ENCODE measurements at places on chromosomes 1 and 21.

DNA sequence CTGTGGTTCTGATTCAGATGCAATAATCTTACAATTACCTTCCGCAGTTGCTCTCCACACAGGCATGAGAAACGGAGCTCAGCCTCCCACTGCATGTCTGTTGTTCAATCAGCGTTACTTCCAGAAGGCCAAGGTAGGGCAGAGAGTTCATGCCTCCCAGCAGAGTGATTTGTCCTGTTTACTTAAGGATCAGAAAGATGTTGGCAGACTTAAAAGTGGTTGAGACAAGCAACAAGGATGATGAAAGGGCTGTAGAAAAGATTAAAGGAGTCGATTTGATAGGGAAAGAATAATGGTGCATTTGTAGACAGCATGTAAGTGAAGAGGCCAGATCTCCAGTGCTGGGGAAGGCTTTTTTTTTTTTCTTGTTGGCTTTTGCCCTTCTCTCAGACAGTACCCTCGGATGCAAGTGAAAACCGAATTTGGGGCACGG, 26.6 kb downstream of the ARMH1 start:
- DNase-seq: no peak

- DNase-seq: no peak
Observed at GRCh38 chr1:190908691-190909090, 431.0 kb upstream of the BRINP3 start.

GRCh38 chr1:68016381-68016780, 34.0 kb downstream of the DIRAS3 start:
- DNase-seq: no peak

DNA sequence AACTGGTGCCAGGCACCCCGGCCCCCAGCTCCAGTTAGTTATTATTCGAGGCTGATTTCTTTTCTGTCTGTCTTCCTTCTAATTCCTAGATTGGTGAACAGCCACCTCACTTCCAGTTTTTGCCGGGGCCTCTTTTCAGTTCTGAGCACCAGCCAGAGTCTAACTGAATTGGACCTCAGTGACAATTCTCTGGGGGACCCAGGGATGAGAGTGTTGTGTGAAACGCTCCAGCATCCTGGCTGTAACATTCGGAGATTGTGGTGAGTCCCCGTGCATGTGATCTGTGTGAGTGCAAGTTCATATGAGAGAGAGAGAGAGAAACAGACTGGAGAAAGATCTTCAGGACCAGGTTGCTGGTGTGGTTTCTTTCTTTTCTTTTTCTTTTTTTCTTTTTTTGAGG, 13.5 kb downstream of the NLRP3 start:
- DNase-seq: no peak

GRCh38 chr1:63320022-63320721, 2.2 kb upstream of the FOXD3 start:
- DNase-seq: no peak

- DNase-seq: peak; percentile 19
Observed at GRCh38 chr21:34722684-34723300, 54.0 kb downstream of the CLIC6 start.

GRCh38 chr1:225965231-225965630, 24.2 kb upstream of the LEFTY2 start:
- no peak for DNase-seq

- peak; percentile 25 for DNase-seq
Observed at GRCh38 chr1:112957133-112957812, 1.3 kb upstream of the SLC16A1 start.

GRCh38 chr1:31694069-31694963, 9.5 kb downstream of the COL16A1 start:
- DNase-seq: no peak

GRCh38 chr1:232998138-232998537, 47.7 kb downstream of the NTPCR start:
- DNase-seq: no peak

- DNase-seq: no peak
Observed at GRCh38 chr1:53130598-53130877, 11.9 kb downstream of the SLC1A7 start.

GRCh38 chr21:42724226-42724920, 71.0 kb downstream of the PDE9A start:
- no peak for DNase-seq

DNA sequence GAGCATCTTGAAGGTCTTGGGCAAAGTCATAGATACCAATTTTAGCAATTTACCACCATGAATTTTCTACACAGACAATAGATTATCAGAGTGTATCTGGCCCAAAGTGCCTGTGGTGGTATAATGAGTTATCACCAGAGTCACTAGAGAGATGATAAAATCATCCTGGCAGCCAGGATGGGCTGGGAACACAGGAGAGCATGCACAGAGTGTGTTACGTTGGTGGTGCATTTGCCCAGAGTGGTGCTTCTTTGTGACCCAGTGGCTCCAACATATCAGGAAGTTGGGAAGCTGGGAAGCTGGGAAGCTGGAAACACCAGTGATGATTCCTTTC, 236.7 kb upstream of the PROX1 start:
- DNase-seq: no peak

DNA sequence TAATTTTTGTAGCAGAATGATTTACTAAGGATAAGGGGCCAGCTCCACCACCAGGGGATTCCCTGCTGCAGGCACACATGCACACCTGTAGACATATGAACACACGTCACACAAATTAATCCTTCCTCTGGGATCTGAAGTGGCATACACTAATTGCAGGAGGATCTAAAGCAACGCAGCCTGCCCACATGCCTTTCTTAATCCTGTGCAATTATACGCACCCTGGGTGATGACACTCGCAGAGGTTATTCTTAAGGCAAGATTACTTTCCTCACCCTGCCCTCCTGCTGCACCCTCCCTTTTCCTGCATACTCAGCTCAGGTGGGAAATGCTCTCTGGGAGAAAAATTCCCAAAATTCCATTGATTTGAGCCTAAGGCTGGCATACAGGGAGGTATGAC, 7.5 kb upstream of the LORICRIN start:
- DNase-seq: no peak

DNA sequence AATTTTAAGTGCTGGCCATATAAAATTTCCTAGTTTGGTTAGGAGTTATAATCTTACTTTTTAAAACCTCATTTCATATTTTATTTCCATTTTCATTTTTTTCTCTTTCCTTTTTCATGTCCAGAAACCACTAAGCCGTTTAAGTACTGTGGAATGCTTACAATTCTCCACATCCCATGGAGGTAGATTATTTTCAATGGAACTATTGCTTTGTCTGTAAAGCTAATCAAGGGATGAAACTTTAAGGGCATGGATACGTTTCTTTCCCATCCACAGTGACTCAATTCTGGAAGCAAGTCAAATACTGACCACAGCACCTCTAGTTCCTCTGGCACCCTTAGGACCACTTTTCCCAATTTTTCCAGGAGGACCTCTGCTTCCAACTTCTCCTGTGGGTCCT, 139.1 kb upstream of the ZNHIT6 start:
- no peak for DNase-seq

DNA sequence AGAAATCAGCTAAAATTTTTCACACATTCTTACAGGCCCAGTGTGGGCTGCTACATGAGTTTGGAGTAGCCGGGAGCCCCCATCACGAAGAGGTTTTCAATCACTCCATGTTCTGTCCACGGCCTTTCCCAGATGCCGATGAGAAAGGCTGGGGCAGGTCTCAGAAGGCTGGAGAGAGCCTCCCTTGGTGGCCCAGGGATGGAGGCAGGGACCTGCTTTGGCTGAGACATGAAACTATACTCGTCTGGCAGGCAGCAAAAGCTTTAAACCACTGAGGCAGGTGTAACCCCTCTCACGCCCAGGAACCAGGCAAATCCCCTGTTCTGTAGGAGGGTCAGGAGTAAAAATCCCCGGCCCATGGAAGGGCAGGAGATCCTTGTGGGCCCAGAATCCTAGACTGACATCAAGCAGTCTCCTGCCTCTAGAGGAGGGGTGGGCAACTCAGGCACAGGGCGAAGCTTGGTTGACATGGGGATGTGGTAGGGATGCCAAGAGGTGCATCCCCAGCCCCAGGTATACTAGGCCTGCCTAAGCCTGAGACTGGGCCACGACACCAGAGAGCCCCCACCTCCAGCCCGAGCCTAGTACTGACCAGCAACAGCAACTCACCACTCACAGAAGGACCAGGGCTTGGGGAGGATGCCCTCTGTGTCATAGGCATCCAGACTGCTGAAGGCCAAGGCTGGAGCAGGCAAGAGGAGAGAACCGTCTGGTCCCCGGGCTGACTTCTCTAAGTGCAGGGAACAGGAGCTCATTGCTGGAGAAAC, 9.1 kb downstream of the MMEL1 start:
- no peak for DNase-seq

- no peak for DNase-seq
Observed at GRCh38 chr1:17130138-17130635, 10.9 kb upstream of the PADI2 start.

- peak; percentile 2 for DNase-seq
Observed at GRCh38 chr1:175824079-175824478, 80.7 kb upstream of the TNR start.

GRCh38 chr21:45867041-45867666, 114.4 kb upstream of the COL6A1 start:
- DNase-seq: no peak

DNA sequence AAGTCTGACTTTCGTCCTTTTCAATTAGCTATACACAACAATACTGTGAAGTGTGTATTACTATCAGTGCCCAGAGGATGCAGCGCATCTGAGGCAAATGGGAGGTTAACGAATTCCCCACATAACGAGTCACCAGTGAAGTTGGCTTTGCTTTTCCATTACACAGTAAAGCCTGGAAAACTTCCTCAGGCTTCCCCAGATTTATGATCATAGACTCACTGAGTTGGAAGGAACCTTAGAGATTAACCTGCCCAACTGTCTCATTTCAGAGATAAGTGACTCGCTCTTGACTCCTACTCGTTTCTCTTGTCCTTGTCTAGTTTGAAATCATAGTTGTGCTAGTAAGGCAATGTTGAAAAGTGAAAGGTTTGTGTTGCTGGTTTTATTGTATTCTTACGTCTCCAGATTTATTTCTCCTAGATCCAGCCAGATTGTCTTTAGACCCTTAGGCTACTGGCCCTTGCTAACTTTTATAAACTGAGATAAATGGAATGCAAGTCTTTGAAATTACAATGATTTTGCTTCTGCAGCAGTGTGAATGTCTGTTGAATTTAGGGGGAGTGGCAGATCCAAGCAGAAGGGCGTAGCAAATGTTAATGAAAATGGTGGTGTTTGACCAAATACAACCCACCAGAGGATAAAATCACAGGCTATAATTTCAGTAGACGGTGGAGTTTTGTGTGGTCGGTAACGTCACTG, 17.3 kb downstream of the S1PR1 start:
- no peak for DNase-seq

DNA sequence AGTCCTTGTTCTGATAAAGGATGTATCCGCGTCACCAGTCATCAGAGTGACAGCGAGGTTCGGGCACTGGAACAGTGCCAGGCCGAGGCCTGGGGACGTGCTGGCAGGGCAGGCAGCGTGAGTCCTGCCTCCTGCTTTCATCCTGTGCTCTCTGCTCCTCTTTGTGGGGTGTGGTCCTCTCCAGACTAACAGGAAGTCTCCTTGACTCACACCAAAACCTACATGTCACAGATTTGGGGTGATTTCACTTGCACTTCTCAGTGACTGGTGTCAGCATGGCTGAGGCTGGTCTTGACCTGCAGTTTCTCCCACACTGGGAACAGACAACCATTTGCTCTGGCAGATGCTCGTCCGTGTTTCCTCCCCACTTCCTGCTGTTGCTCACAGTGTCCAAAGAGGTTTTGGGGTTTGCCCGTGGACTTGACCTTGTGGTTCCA, 8.8 kb upstream of the NLRP3 start:
- peak; percentile 50 for DNase-seq

- DNase-seq: no peak
Observed at GRCh38 chr21:26833011-26833410, 12.2 kb downstream of the ADAMTS1 start.

- no peak for DNase-seq
Observed at GRCh38 chr1:223243441-223244050, 100.5 kb upstream of the TLR5 start.

GRCh38 chr1:219660666-219661463, 48.0 kb upstream of the ZC3H11B start:
- no peak for DNase-seq

- no peak for DNase-seq
Observed at GRCh38 chr1:44581205-44581604, 93.1 kb downstream of the TMEM53 start.
